Eye (tissue), 1 donor: ENCODE measurements at places on chromosomes 7 and 10.
A peak's percentile ranks its signal among the peaks of the same experiment; 100 is the strongest.

DNA sequence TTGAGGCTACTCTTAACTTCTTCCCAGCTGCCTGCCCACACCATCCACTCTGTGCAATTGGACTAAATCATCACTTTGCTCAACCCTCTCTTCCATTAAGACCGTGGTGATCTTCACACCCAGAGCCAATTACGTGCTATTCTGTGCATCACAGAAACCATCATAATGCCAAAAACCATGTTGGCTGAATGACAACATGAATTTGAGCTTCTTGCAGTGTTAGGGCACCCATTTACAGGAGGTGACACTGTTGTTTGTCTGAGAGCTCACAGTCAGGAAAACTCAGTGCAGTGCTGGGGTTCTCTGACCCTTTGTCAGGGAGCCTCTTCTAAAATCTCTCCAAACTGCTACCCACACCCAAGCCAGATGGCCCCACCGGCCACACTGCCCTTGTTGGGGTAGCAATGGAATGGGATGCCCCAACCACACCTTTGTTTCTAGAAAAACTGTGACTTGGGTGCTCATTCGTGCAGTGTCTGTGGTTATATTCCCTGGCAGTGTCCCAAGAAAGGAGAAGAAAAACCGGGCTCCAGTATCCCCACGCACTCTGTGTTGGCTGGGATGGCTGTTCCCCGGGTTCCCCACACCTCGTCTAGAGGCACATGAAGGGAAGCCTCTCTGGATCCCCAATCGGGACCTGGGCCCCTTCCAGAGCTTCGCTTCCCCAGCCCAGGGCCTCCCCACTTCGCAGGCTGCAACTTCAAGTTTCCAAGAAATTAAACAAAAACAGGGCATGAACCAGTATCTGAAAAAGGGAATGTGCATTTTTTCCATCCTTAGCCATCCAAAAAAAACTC lies 2.0 kb upstream of the TNS3 start:
- peak; percentile 30 for DNase-seq

DNA sequence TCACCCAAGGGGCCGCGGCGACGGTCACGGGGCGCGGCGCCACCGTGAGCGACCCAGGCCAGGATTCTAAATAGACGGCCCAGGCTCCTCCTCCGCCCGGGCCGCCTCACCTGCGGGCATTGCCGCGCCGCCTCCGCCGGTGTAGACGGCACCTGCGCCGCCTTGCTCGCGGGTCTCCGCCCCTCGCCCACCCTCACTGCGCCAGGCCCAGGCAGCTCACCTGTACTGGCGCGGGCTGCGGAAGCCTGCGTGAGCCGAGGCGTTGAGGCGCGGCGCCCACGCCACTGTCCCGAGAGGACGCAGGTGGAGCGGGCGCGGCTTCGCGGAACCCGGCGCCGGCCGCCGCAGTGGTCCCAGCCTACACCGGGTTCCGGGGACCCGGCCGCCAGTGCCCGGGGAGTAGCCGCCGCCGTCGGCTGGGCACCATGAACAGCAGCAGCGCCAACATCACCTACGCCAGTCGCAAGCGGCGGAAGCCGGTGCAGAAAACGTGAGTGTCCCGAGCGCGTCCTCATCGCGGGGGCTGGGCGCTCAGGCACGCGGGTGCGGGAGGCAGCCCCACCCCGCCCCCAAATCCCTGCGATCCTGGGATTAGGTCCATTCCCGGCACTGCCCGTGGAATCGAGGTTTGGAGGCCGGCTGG lies 509 bp downstream of the AHR start:
- peak; percentile 68 for DNase-seq

- DNase-seq = no peak
These were observed 620.6 kb upstream of the ANKRD30A start for GRCh38 chr10:36504758-36505157.

DNA sequence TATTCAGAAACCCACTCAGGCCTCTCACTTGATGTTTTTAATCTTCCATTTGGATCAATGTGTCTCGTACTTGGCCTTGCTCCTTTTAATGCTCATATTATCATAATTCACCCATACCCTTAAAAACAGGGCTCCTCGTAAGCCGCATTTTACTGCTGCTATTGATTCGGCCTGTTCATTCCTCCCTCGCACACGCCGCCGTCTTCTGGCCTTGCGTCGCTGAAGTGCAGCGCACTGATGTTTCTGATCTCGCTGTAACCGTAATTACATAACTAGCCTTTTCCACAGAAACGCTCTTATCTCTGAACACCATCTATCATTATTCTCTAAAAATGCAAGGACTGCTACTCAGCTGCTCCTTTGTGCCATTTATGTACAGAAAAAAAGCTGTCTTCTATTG lies 544.5 kb upstream of the FOXK1 start:
- no peak for DNase-seq

- DNase-seq = no peak
These were observed 67.0 kb downstream of the DNAJB6 start for GRCh38 chr7:157403646-157404401.

DNA sequence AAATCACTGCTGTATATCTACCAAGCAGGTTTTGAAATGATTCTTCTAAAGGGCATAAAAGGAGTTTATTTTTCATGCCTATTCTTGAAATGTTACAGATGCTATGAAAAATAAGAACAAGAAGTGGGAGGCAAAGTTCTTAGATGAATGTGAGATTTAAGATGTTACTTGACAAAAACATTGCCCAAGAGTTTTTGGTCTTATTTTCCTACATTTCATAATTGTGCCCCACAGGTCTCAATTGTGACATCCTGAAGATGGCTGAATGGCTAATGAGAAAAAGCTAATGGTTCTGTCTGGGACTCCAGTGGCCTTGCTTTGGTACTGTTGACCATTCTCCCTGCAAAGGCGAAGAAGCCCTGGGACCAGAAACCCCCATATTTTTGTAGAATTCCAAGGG lies 43.0 kb upstream of the IFRD1 start:
- no peak for DNase-seq

GRCh38 chr10:59016043-59016442 lies 160.4 kb upstream of the PHYHIPL start:
- no peak for DNase-seq
